ENCODE measurements at places on chromosomes 2 and 18.

GRCh38 chr2:241179899-241180298, 8.6 kb upstream of the ANO7 start:
- DNase-seq = no peak

GRCh38 chr2:192500550-192501200, 305.9 kb upstream of the TMEFF2 start:
- peak; percentile 98 for DNase-seq

DNA sequence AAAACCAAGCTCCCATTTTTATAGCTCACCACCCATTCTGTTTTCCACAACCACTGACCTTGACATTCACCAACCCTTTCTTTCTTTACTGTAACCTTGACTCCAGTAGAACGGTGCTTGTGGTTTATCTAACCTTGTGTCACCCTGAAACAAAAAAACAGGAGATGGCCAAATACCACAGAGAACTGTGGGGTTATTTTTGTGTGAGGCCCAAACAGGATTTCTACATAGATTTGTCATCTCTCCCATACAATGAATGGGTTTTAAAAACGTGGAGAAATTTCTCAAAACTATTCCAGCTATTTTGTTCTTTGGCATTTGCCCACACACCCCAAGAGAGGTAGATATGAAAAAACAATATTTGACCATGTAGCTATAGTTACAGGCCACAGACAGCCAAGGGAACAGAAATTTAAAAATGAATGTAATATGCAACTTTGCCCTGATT, 231.3 kb upstream of the TANK start:
- DNase-seq = no peak

DNA sequence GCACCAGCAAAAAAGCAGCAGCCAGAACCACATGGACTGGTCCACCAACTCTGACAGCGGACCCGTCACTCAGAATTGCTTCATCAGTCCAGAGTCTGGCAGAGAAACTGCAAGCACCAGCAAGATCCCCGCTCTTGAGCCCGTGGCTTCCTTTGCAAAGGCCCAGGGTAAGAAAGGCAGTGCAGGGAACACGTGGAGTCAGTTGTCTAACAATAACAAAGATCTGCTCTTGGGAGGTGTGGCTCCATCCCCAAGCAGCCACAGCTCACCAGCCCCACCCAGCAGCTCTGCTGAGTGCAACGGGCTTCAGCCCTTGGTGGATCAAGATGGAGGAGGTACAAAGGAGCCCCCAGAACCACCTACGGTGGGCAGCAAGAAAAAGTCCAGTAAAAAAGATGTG, 269.3 kb downstream of the SETBP1 start:
- no peak for DNase-seq

- DNase-seq = no peak
Observed at GRCh38 chr2:85748039-85748734, 5.6 kb upstream of the ATOH8 start.

- DNase-seq = no peak
Observed at GRCh38 chr2:30641765-30642345, 165.4 kb downstream of the CAPN13 start.

DNA sequence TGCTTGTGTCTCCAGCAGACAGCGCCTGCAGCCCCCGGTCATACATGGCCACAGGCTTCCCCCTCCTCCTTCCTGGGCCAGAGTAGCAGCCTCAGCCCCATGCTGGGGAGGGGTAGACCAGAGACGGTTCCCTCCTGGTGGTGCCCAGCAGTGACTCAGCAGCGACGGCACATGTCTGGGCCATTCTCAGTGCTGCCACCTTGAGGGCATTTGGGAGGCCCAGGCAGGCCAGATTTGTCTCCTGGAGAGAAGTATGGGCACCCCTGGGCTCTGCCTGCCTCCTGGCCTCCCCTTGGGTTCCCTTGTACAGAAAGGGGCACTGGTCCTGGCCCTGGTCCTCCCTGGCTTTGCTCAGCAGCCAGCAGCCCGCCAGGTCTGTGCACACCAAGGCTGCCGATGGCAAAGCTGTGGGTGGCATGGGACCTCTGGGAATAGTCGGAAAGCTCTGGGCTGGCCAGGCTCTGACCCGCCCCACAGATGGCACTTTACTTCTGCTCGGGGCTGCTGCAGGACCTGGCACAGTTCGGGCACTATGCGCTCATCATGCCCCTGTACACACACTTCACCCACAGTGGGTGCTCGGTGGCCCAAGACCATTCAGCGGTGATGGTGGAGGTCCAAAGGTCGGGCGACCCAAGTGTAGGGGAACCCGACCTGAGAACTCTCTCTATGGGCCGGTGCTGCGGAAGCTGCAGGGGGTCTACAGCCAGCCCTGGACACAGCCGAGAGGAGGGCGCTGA, 11.4 kb upstream of the ALPI start:
- peak; percentile 22 for DNase-seq

GRCh38 chr2:19576411-19576810, 218.0 kb upstream of the OSR1 start:
- peak; percentile 84 for DNase-seq

- no peak for DNase-seq
Observed at GRCh38 chr2:20409039-20409438, 37.8 kb upstream of the RHOB start.

DNA sequence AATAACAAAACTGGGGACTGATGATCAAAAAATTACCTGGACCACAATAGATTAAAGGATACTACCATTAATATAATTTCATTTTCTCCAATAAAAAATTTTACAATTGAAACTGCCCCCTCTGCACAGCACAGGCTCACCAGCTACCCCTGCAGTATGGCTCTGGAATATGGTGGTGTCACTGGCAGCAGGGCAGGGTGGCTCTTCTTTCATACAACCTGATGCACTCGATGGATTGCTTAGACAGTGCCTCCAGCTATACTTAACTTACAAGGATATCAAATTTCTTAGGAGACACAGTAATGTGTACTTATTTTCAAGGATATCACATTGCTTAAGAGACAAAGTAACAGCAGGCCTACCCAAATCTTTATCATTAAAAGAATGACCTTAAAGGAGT, 124.0 kb downstream of the PRELID3A start:
- DNase-seq = no peak

DNA sequence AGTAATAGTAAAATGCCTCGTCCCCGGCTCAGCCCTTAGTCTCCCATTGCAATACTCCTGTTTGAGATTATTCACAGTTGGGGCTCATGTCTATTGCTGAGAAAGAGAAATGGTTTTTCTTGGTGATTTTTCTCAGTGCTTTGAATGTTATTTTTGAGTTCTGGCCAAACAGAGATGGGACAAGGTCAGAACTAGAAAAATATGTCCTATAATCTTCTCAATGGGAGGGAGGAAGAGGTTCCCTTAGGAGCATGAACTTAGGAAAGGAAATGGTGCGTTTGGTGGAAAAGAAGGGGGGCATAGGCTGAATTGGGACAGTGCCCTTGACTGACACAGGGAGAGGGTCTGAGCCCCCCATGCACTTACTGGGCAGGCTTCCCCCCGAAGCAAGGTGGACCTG, 133.8 kb downstream of the AGAP1 start:
- no peak for DNase-seq

DNA sequence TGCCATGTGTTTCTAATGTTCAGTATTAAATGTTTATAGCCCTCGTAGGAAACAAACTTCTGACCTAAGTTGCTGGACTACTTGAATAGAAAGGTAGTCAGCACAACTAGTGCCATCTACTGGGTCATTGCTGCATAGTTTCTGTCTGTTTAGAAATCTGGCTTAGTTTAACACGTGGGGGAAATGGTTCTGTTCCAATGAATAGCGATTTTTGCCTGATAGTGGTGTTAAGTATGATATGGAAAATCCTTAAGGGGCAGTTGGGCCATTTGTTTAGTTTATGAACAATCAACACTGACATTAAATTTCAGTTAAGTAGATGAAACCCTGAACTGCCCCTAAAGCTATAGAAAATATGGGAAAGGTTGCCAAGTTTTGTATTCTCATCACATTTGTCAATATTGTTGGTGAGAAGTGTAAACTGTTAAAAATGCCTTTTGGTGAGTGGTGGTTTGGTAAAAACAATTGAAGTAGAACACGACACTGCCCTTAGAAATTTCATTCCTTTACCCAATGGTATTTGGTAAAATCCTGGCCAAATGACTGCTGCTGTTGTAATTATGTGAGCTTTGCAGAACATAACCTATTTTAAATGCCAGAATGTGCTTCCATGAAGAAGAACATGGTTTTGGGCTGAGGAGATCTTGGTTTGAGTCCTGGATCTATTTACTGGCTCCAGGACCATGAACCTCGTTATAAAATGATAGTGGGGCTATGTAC, 13.2 kb downstream of the NABP1 start:
- DNase-seq = peak; percentile 93

GRCh38 chr2:129721846-129722245, 257.6 kb upstream of the RAB6C start:
- no peak for DNase-seq

GRCh38 chr2:12727641-12728040, 10.9 kb downstream of the TRIB2 start:
- DNase-seq = no peak

- no peak for DNase-seq
Observed at GRCh38 chr18:6621437-6621836, 108.1 kb upstream of the ARHGAP28 start.

- no peak for DNase-seq
Observed at GRCh38 chr2:222447131-222447530, 22.8 kb downstream of the SGPP2 start.

DNA sequence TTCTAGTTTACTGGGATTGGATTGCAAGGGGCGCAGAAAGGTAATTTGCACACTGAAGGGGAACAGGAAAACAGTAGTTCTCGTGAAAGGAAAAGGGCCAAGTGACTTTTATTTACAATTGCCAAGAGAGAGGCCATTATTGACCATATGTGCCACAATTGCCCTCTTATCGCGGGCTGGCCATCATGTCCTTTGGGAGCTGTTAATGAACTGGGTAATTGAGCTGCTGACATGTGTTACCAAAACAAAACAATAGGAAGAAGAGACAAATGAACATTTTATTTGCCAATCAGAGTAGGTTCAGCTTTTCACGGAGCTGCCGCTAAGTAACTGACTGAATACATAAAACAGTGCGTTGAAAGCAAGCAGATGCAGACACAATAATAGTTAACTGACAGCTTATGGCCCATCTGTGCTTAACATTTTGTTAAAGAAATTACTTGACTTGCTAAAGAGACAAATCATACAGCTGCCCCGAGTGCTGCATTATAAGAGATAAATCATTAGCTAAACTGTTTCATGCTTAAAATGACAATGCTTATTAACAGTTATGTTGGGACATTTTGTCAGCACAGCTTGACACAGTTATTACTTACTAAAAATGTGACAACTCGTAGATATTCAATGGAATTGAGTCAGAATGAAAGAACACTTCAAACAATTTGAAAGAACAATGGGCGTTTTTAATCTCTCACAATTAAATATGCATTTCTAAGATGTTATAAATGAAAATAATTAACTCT, 57.5 kb downstream of the PAX3 start:
- no peak for DNase-seq

GRCh38 chr2:134370655-134371445, 117.0 kb downstream of the MGAT5 start:
- no peak for DNase-seq

- no peak for DNase-seq
Observed at GRCh38 chr18:5466256-5466655, 77.5 kb downstream of the EPB41L3 start.

DNA sequence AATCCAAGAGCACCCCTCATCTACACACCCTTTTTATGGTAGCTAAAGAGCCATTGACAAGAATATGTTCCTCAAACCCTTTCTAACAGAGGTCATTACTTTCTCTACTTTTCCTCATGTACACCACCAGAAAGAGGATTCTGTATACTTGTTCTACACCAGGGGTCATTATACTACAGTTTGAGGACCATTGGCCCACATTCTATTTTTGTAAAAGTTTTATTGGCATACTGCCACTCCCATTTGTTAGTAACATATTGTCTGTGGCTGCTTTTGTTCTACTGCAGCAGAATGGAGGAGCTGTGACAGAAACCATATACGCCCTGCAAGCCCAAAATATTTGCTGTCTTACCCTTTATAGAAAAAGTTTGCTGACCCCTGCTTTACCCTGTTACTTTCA, 14.3 kb downstream of the HTR2B start:
- peak; percentile 45 for DNase-seq

DNA sequence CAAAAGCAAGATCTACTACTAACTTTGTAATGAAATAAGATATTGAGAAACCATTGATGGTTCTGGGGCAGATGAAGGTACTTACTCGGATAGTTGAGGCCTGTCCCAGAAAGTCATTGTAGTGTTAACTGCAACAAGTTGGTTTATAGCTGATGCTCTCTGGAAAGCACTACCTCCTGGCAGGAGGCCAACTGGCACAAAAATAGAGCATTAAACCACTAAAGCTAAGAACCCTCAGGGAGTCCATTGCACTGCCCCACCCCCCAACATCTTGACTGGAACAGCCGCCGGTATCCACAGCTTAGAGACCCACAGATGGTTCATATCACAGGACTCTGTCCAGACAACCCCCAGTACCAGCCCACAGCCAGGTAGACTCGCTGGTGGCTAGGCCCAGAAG, 552.5 kb upstream of the CRIM1 start:
- no peak for DNase-seq

DNA sequence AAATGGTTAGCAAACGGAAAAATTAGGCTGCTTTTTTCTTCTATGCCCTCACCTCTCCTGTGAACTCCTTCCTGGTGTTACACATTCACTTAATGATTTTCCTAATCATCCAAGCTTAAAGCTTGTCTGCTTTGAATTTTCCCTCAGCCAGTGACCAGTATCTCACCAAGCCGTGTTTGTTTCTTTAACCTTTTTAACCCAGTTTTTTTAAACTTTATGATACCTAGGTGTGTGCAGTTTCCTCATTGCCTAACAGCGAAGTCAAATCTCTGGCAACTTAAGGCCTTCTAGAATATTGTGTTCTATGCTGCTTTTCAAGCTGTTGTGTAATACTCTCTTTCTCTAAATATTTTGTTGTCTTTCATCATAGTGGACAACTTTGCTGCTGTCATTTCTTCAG, 113.0 kb downstream of the PIK3C3 start:
- peak; percentile 89 for DNase-seq

DNA sequence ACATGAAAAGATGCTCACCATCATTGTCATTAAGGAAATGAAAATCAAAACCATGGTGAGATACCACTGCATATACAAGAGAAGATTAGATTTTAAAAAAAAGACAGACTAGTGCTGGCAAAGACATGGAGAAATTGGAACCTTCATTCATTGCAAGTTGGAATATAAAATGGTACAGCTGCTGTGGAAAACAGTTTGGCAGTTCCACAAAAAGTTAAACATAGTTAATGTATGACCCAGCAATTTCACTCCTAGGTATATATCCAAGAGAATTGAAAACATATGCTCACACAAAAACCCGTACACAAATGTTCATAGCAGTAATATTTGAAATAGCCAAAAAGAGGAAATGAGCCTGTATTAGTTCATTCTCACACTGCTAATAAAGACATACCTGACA, 33.7 kb upstream of the MBOAT2 start:
- no peak for DNase-seq
